ENCODE measurements at places on chromosomes 3 and 15.

DNA sequence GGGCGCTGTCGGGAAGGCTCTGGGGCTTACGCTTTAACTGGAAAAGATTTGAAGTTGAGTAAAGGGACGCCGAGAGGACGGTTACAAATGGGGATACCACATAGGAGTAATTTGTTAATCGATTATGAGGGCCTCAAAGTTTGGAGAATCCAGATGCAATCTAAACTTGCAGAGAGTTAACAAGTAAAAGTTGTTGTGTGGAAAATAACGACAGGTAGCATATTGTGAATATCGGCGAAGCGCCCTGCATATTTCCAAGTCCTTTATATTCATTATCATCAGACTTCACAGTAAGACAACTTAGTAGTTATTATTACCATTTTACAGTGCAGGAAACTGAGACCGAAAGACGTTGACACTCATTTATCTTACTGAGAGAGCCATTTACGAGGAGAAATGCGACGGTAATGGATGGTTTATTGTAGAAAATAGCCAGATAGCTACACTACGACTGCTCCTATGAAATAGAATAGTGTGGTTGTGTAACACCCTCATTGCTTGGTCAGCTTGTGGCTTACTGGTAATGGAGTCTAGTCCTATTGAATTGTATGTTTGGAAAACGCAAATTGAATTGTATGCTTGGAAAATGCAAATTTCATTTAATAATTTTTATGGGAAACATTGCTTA lies 700 bp downstream of the MKRN2 start:
- peak; percentile 23 for DNase-seq

DNA sequence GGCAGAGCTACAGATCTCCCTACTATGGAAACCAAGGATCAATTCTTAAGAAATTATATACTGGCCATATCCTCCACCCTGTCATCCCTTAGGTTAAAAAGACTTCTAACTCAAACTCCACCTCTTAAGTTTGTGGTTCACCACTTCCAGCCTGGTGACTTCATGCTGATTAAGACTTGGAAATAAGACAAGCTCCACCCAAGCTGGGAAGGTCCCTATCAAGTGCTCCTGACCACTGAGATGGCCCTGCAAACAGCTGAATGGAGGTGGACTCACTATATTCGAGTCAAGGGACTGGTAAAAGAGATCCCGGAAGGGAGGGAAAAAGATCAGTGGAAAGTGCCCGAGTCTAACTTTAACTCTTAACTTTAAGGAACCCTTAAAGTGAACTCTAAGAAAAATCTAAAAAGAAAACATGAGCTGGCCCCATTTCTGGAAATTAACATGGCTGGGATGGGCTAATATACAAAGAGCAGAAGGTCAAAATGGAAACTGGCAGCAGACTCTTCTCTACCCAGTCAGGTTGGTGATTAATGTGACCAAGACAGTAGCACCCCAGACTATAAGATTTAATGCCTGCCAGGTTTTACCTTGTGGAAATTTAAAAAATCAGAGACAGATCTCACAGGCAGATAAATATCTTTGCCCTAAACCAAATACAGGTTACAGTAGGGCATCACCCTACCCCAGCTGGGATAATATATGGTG lies 43.9 kb downstream of the PPCDC start:
- no peak for DNase-seq

DNA sequence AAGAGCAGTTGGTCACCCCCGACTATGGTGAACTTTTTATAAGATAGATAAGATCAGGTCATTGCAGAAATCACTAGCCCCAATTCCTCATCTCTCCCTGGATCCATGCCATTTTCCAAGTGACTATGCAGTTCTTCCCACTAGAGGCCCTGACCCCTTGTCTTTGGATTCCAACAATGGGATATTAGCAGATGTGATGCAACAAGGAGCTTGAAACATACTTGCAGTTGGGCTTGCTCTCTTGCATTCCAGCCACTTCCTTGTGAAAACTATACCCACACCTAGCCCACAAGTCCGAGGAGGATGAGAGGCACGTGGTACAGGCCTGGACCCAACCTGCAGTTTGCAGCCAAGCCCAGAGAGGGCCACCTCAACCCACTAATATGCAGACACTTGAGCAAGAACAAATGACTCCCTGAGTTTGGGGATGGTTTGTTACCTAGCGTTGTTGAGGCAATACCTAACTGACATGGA lies 60.6 kb downstream of the SUCLG2 start:
- DNase-seq: peak; percentile 34

- peak; percentile 91 for DNase-seq
These were observed 7.4 kb upstream of the DLG1 start for GRCh38 chr3:197305854-197306253.

DNA sequence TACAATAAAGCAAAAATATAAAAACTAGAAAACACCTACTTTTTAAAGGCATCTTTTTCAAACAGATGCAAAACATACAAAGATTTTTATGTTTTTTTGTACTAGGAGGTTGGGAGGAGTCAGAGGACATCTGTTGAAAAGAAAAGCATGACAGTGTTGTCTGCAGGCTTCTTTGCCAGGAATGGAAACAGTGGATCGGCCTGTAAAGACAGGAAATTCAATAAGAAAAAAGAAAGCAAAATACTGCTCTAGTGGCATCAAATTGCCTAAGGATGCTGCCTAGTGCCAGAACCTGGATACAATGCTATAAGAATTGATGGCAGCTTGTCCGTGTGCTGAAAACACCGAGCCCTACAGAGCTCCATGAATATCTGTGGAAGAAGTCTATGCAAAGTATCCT lies 69.9 kb downstream of the TBC1D5 start:
- peak; percentile 12 for DNase-seq

DNA sequence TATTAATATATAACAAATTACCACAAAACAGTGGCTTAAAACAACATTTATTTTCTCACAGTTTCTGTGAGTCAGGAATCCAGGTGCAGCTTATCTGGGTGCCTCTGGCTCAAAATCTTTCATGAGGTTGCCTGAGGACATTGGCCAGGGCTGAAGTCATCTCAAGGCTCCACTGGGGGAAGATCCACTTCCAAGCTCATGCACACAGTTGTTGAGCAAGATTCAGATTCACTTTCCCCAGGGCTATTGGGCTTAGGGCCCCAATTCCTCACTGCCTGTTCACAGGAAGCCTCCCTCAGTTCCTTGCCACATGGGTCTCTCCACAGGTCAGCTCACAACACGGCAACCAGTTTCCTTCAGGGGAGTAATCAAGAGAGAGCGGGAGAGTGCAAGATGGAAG lies 35.0 kb downstream of the RFTN1 start:
- DNase-seq: peak; percentile 59

DNA sequence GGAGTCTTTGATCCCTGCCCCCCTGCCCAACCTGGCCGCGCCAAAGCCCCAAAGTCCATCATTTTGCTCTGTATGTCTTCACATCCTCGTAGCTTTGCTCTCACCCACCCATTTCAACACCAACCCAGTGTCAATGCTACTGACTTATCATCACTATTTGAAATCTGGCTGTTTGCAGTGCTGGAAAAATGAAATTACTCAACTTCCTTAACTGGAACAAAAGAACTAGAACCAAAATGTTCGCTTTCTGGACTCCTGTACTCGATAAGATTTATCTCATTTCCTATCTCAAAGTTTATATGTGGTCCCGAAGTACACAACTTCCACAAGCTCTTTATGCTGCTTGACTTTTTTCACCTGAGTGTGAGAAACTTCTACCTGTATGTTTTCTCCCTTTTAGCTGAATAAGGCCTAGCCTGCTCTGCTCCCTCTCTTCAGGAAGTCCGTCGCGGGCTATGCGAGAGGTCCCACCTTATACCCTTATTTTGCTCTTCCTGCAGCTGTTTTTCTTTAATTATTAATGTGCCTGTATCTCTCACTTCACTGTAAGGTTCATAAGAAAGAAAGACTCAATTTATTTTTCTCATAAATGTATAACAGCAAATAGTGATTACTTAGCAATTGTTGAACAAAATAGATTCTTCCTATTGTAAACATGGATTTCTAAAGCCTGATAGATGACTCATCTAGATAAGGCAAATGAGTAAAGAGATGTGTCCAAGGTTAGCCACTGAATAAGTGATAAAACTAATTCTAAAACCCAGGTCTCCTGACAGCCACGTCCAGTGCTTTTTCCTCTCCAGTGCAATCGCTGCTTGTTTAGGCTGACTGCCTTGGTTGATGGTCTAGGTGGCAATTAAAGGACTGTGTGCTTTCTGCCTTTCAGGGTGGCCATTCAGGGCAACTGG lies 464.1 kb upstream of the TPRG1 start:
- DNase-seq: no peak

GRCh38 chr15:39595338-39596221 lies 14.7 kb downstream of the THBS1 start:
- peak; percentile 36 for DNase-seq

- peak; percentile 92 for DNase-seq
These were observed 109.1 kb downstream of the LPP start for GRCh38 chr3:188262913-188263683.

Data from fibroblast of skin of abdomen (primary cell).